ENCODE measurements at places on chromosomes 3 and 15. TPM values are rescaled to one million over a fixed set of nuclear protein-coding genes. Genes with fewer than 3 reads are reported as not detected.

DNA sequence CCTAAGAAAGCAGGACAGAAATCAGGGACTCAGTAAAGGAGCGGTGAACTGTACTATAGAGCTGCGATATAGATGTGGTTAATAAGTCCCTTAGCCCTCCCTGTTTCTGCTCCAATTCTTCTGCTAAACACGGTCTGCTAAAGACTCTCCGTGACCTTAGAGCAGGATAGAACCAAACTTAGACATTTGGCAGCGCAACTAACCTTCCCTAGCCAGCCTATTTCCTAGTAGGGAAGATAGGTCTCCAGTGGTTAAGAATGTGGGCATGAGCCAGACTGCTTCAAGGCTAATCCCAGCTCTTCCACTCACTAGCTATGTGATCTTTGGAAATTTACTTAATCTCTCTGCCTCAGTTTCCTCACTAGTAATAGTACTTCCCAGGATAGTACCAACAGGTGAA is 193.6 kb upstream of the IL12A start:
- DNase-seq, result no peak

DNA sequence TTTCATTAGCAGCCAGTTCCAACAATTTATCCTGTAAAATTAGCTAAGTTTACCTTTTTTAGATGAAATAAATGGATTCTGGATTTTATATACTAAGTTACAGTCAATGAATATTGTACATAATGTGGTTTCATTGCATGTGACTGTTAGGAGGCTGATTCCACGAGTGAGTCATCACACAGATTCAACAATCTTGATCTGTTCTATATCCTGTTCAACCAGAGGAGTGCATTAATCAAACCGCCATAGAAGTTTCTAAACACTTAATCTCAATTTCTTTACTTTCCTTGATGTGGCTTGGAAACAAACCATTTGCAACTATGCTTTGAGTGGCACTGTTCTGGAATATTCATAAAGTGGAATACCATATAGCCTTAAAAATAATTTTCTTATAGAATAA is 15.3 kb downstream of the DNAJC13 start:
- no peak for DNase-seq

DNA sequence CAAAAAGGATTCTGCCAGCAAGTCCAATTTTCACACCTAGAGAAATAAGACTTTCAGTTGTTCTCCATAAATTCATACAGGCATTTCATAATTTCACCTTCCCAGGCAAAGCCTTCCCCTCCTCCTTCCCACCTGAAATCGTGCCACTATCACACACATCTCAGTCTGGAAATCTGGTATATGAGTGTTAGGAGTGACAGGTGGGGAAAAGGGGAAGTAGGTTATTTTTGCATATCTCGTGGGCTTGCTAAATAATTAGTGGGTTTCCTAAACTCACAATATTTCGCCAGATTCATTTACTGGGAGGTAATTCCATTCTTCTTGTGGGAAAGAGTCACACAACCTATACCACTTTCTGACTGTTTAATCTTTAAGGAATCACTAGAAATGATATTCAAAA is 7.4 kb downstream of the ALDH1A2 start:
- no peak for DNase-seq

- DNase-seq, result no peak
Measured at GRCh38 chr3:134186391-134186790, 64.3 kb downstream of the RYK start.

GRCh38 chr3:190558316-190558715 is 44.4 kb downstream of the IL1RAP start:
- DNase-seq, result no peak

GRCh38 chr15:101536166-101536874 is 46.8 kb upstream of the PCSK6 start:
- no peak for DNase-seq

- DNase-seq, result no peak
Measured at GRCh38 chr3:150038830-150039229, 68.1 kb upstream of the PFN2 start.

DNA sequence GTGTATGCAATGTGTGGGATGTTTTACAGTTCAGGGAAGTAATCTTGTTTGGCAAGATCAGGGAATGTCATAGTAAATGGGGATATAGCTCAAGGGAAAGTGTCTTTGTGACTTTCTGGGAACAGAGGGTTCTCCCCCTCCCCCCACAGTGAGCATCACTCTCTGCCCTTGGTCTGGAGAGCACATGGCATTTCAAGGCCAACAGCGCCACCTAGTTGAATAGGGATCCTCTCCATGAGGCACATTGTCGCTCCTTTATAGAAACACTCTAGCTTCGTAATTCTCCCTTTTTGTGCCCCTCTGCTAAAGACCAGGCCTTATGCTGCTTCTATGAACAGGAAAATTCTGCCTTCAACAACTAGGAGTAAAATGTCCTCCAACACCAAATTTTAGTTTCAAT is 37.1 kb upstream of the ARNT2 start:
- DNase-seq, result no peak

DNA sequence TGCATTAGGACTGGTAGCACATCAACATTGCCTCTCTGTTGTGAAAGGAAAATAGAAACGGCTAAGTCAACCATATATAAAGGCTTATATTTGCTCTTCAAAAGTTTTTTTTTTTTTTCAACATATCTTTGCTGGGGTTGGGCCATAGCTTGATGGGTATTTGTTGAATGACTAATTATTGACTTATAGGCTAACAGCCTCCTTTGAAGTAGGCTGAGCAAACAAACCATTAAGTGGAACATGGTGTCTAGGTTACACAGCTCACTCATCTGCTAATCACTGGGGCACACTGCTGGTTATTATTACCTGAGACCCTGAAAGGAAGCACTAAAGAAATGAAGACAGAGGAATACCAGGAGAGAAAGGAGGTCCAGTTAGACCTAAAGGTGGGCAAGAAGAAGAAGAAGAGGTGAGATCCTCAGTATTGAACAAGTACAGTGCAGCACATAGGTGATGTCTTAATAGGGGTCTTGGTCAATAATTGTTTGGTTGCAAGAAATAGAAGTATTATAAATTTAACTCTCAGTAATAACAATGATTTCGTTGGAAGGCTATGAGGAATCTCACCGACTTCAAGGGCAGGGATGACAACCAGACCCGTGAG is 139.4 kb downstream of the RPLP1 start:
- DNase-seq, result no peak

Gene DCLK3
- 0.16 TPM for total RNA-seq

Gene TMEM212
- total RNA-seq, result not detected

Gene UCN2
- 0.19 TPM for total RNA-seq

Gene SLC9C1
- 1.3 TPM for total RNA-seq

Gene MKRN3
- 0.63 TPM for total RNA-seq

Gene RASGRF1
- total RNA-seq, result not detected

Gene ATP8B4
- 2.5 TPM for total RNA-seq

Data from left ventricle myocardium inferior (tissue), 1 donor.